ENCODE measurements at places on chromosomes 4 and X.

GRCh38 chr4:159655547-159655946 is 552.7 kb downstream of the RAPGEF2 start:
- DNase-seq, result no peak

GRCh38 chr4:110231869-110232268 is 33.5 kb upstream of the ELOVL6 start:
- DNase-seq, result no peak

DNA sequence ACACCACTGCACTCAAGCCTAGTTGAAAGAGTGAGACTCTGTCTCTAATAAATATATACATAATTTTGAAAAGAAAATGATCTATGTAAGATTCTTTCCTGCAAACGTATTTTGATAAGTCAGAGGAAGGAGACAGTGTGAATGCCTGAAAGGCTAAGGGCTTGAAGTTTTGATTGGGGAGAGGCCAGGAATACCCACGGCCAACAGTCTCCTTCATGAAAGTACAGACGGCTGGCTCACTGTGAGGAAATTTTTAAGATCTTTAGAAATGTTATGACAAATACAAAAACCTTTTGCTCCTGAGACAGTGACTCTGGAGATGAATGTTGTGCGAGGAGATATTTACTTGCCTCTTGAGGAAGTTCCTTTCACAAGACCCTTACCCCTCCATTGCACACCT is 111.4 kb upstream of the KLHL13 start:
- DNase-seq, result no peak

- peak; percentile 52 for DNase-seq
Measured at GRCh38 chrX:95764972-95765451, 919.6 kb upstream of the DIAPH2 start.

DNA sequence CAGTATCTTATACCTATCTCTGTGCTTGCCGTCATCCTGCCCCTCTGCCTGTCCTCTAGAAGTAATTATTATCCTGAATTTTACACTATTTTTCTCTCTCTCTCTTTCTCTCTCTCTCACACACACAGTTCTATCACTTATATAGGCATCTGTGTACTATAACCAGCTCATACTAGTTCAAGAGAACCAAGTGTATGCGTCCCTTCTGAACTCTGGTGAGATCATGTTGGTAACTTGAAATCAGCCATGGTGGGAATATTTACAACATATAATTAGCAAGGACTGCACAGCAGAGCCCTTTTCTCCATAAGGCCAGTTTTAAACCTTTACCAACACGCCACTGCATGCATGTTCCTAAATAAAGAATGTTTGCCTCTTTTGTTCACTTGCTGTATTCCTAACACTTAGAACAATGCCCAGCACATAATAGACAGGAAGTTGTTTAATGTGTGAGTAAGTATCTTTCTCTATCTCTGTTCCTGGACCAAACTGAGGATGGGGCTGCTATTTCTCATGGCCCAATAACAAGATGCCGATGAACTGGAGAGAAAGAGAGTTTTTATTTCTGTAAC is 51.1 kb upstream of the IL21 start:
- no peak for DNase-seq

DNA sequence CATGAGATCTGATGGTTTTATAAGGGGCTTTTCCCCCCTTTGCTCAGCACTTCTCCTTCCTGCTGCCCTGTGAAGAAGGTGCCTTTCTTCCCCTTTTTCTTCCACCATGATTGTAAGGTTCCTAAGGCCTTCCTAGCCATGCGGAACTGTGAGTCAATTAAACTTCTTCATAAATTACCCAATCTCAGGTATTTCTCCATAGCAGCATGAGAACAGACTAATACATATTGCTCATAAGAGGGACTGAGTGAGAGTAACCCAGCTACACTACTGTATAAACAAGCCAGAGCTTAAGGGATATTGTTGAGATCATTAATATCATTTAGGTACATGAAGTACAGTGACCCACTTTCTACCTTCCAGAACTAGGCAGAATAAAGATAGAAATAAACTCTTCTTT is 102.9 kb downstream of the TEX13A start:
- DNase-seq, result no peak

DNA sequence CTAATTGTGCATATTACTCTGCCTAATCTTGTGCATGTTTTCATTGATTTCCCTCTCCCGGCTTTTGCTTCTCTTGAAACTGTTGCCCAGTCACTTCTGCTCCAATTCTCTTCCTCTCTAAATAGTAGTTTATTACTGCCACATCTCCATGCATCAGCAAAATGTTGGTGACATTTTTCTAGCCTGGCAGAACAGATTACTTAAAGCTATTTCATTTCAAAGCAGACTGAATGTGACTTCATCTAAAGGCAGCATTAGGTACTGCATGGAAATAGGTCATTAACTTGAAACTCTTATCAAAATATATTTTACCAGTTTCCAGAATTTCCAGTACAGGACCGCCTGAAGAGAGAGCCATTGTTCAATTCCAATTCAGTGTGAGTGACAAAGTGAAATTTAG is 52.4 kb downstream of the HPGDS start:
- DNase-seq, result no peak

- no peak for DNase-seq
Measured at GRCh38 chr4:156596026-156596425, 375.6 kb downstream of the PDGFC start.

DNA sequence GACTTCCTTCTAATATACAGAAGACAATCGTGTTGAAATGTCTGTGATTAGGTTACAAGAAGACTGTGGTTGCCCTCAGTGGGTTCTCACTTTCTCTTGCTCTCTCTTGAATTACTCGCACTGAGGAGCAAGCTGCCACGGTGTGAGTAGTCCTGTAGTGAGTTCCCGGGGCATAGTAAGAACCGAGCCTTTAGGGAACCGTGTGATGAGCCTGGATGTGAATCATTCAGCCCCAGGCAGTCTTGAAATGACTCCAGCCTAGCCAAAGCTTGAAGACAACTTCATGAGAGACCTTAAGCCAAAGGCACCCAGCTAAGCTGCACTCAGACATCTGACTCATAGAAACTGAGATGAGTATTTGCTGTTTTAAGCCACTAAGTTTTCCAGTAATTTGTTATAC is 292.7 kb downstream of the SPOCK3 start:
- no peak for DNase-seq

DNA sequence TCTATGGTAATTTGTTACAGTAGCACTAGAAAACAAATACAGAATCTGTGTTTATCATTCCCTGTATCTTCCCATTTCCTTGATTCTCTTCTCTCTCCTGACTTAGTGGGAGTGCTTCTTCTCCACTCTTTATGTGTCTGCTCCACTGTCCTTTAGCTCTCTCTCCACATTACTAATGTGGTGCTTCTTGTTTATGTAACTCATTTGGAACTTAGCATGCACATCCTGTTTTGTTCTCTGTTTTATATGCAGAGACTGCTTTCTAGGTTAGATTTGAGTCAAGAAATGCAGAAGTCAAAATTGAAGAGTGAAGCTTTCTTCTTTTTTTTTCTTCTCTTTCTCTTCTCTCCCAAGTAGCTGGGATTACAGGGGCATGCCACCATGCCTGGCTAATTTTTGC is 25.9 kb downstream of the ADH1A start:
- no peak for DNase-seq

DNA sequence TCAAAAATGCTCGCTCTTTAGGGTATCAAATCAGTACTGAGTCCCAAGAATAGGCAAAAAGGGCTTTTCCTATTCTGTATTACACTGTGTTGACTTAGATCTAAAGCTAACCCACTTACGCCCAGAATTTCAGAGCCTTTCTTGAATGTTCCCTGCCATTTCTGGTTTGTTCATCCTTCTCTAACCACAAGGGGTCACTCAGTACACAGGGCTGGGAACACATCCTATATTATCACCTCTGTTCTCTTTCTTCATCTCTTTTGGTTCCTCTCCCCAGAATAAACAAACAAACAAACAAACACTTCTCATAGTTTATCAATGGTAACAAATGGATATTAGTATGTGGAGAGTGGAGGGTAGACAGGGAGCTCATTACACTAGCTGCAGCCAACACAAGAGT is 25.5 kb upstream of the MORC4 start:
- peak; percentile 3 for DNase-seq

GRCh38 chr4:140315970-140316369 is 57.5 kb upstream of the SCOC start:
- no peak for DNase-seq

GRCh38 chrX:148662014-148662413 is 161.6 kb downstream of the AFF2 start:
- no peak for DNase-seq

DNA sequence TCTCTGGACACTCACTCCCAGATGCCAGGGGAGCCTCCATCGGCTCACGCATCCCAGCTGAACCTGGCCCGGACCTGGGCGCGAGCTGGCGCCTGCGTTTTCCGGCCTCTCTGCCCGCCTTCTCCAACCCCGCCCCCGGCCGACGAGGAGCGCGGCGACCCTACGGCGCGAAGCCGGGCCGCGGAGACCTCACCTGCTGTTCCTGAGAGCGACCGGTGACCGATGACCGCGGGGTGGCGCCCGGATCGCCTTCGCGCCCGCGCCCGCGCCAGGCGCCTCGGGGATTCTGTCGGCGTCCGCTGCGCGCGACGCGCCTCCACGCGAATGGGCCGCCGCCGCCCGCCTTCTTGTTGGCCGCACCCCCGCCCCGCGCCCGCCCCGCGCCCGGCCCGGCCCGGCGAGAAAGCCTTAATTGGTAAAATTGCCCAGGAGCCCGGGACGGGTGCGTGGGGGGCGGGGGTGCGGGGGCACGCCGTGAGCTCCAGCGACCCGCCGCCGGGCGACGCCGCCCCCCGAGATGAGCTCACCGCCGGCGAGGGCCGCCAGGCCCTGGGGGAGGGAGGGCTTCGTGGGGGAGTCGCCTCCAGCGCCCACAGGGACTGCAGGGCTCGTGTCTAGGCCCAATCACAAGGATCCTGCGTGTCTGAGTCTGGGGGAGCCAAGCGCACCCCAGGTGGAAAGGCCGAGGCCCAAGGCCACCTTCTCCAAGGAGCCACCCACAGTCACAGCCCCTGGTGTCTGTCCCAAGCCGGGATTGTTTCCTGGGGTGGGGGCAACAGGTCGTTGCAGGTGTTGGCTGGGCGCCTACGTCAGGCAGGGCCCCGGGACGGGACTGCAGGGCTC is at the start of gene FLNA:
Gene FLNA, minus strand, starts transcription at position 322 of the 843 bp plus-strand sequence. CDS start 3,389 bp downstream, outside the sequence.
- DNase-seq, result no peak
